ENCODE measurements at places on chromosomes 6 and 20.

- DNase-seq, result no peak
Observed at GRCh38 chr20:51803148-51803854, 980 bp upstream of the SALL4 start.

GRCh38 chr6:146287691-146288369, 255.8 kb upstream of the RAB32 start:
- DNase-seq, result no peak

DNA sequence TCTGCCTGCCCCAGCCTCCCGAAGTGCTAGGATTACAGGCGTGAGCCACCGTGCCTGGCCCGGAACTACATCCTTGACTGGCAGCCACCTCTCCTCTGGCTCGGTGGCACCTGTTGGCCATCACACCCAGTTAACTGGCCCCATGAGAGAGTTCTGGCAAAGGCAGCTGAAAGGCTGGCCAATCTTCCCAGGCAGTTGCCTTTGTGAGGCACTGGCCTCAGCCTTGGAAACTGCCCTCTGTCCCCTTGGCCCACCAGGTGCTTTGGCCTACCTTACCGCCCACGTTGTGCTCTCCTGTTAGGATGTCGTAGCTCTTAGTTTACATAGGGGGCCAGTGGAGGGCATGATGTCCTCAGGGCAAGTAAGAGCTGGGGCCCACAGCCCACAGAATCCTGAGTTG, 9.6 kb upstream of the MANBAL start:
- DNase-seq, result no peak

DNA sequence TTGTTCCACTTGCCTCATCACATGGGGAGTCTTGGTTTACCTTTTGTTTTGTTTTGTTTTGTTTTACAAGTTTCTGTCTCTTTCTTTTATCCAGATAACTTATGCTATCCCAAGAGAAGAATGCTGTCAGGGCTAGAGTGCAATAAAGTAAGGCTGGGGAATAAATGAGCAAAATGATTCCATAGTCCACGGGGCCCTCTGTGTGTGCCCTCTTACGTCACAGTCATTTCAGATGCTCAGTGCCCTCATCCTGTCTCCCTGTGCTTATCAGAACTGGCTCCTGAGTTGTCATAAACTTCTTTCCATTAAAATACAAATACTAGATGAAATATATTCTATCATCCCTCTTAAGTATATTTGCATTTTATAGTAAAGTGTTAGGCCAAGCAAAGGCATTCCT, 30.8 kb upstream of the ENPP1 start:
- no peak for DNase-seq

- DNase-seq, result peak; percentile 100
Observed at GRCh38 chr6:89080281-89081128, at the start of gene PNRC1. TSS of gene PNRC1 (plus strand) at chr6:89080751. CDS start at chr6:89080895, 144 bp downstream.

DNA sequence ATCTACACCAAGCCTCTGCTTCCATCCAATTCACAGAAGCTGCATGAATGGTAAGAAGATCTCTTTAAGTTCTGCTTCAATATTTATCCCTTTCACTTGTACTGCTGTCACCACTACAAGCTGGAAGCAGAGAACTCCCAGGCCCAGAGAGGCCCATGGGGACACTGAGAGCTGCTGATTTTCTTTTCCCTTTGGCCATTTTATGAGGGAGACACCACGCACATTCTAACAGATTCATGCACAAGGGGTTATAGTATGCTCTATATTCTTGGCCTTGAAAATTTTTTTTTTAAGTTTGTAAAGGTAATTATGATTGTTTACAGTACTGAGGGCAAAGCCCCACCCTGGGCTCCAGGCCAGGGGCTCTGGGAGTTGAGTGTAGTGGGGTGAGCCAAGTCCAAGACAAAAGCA, 88.4 kb downstream of the MYB start:
- no peak for DNase-seq

DNA sequence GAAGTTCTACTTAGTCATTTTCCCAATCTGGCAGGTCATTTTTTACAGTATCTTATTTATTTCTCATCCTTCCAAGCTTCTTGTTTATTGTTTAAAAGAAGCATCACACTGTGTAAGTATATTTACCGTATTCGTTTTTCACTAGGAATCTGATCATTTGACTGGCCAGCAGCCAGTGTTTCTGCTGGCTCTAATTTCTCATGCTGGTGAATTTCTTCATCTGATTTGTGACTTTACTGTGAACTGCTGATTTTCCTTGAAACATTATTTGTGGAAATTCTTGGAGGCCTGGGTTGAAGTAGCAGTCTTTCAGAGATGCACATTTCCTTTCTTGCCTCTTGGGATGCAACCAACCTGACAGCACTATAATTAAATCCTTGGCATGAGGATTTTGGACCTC, 65.9 kb downstream of the PREP start:
- no peak for DNase-seq

DNA sequence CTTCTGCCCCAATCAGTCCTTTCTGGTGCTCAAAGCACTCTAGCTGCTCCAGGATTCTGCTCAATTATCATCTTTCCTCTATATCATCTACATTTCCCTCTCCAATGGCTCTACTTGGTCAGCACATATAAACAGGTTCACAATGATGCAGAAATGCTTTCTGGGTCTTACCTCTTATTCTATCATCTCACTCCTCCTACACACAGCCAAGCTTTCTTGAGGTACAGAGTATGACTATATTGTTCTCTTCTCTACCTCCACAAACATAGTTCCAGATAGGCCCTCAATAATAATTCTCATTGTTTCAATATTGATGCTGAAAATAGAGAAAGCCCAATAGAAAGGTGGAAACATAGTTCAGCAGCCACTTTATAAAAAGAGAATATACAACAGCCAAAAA, 48.2 kb downstream of the HIVEP2 start:
- no peak for DNase-seq

- DNase-seq, result peak; percentile 55
Observed at GRCh38 chr20:21395666-21396598, 1.4 kb downstream of the NKX2-4 start.

DNA sequence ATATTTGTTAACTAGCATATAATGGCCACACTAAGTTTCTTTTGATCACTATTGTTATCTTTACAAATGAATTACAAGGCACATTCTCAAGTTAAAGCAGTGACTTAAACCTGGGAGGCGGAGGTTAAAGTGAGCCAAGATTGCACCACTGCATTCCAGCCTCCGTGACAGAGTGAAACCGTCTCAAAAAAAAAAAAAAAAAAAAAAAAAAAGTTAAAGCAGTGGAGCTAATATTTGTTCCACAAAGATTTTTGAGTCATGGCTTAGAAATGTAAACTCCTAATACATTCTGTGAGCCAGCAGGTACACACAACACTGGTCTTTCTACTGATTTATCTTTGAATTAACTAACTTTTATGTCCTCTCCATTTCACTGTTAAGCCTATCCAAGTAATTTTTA, 221.7 kb upstream of the HTR1E start:
- no peak for DNase-seq

- no peak for DNase-seq
Observed at GRCh38 chr6:138000941-138001340, 106.3 kb downstream of the PERP start.

- no peak for DNase-seq
Observed at GRCh38 chr6:71248878-71249544, 39.6 kb upstream of the OGFRL1 start.

DNA sequence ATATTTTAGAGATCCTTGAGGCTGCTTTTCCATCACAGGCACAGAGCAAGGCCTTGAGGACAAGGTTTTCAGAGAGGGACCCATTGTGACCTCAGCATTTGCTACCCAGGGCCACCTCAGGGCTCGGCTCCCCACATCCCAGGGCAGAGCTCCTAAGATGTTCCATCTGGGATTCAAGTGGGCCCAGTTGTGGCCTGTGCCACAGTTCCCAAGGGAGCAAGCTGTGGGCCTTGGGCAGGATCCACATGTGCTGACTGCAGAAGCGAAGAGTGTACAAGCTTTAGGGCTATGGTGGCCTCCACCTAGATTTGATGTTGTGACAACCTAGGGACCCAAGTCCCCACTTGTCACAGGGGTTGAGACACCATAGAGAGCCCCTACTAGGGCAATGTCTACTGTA, 608.1 kb downstream of the HACE1 start:
- no peak for DNase-seq

DNA sequence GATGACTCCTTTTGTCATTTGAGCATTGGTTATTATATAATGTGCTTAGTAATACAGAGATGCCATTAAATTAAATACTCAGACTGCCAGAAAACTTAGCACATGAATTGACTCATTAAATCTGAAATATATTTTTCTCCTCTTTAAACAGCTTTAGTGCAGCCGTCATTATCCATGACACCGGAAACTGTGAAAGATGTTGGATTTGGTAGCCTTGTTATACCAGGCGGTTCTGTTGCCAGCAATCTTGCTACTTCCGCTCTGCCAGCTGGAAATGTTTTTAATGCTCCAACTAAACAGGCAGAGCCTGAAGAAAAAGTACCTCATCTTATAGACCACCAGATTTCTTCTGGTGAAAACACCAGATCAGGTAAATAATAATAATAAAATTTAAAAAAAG, 97.6 kb downstream of the SCAF8 start:
- DNase-seq, result no peak

DNA sequence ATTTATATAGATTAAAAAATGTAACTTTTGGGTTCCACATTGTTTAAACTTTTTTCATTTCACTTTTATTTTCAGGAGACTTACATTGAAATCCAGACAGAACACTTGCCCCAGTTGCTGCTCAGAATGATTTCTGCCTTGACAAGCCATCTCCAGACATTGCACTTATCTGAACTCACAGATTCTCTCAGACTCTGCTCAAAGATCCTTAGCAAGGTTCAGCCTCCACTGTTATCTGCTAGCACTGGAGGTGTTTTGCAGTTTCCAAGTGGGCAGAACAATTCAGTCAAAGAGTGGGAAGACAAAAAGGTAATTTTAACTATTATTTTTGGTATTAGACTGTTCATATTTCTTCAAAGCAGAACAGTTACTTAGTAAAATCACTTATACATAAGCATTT, 58.0 kb downstream of the DOP1A start:
- no peak for DNase-seq

DNA sequence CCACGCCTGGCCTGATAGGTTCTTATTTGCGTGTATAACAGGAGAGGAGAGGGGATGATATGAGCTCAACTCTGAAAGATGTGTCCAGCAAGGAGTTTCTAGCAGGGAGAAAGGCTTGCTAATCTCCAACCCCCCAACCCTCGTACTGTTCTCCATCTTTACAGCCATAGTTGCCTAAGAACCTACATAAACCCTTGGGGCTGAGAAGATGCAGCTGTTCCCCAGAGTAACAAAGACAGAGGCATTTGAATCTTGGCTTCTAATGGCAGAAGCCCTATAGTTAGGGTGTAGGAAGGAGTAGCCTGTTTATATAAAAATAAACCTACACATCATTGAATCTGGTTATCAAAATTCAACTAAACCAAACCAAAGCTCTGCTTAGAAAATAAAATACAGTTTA, 631.4 kb upstream of the SLC35B3 start:
- DNase-seq, result no peak

- DNase-seq, result no peak
Observed at GRCh38 chr6:40439026-40439800, 148.0 kb downstream of the LRFN2 start.

- DNase-seq, result no peak
Observed at GRCh38 chr6:141421378-141421777, 711.3 kb upstream of the GJE1 start.

DNA sequence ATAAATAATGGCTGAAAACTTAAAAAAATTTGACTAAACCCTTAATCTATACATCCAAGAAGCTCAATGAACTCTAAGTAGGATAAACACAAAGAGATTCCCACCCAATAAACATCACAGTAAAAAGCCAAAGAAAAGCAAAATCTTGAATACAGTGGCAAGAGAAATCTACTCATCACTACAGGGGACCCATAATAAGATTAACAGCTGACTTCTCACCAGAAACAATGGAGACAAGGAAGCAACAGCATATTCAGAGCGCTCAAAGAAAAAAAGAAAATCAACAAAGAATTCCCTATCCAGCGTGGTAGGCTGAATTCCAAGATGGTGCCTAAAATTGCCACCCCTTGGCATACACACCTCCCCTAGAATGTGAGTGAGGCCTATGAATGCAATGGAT, 18.6 kb downstream of the SNX3 start:
- DNase-seq, result no peak

DNA sequence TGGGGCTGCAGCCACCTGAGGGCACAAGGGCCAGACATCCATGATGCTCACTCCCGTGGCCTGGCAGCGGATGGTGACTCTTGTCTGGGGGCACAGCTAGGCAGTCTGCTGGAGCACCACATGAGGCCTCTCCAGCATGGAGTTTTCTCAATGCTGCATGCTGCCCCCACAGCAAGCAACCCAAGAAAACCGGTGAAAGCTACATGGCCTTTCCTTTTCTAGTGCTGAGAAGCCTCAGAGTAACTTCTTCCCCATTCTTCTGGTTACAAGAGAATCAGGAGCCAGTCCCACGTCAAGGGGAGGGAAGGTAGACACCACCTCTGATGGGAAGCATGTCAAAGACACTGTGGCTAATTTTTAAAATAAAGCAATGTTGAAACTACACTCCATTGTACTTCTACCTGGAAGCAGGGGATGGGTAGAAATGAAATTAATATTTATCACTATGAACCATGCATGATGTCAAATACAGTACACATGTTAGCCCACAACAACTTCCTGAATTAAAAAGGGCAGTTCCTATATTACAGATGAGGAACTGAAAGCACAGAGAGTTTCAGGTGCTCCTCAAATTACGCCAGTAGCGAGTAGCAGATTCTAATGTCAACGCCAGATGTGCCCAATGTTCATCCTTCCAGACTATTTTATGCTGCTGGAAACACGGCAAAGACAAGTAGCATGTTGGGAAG, 101.5 kb downstream of the LAMP5 start:
- DNase-seq, result no peak

- no peak for DNase-seq
Observed at GRCh38 chr6:124993327-124993726, 31.1 kb downstream of the RNF217 start.

- DNase-seq, result no peak
Observed at GRCh38 chr6:36677059-36677749, 1.3 kb upstream of the CDKN1A start.

GRCh38 chr6:99603421-99604165, 3.0 kb upstream of the PRDM13 start:
- DNase-seq, result no peak

DNA sequence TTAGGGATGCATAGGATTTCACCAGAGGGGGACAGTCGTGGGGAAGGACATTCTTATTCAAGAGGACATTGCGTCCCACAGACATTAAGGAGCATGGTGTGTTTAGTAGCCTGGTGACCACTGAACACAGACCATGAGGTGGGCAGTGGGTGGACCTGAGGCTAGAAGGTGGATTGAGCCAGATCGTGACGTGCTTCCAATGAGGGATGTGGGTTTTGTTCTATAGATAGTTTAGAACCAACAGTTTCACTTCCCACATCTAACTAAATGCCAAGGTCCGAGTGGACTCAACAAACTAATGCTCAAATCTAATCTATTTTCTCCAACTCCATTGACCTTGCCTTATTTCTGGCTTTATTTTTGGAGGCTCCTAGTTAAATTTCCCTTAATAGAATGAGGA, 58.5 kb downstream of the OGFRL1 start:
- no peak for DNase-seq
